ENCODE measurements at places on chromosomes 2 and 18. TPM values are rescaled to one million over a fixed set of nuclear protein-coding genes. Genes with fewer than 3 reads are reported as not detected.

DNA sequence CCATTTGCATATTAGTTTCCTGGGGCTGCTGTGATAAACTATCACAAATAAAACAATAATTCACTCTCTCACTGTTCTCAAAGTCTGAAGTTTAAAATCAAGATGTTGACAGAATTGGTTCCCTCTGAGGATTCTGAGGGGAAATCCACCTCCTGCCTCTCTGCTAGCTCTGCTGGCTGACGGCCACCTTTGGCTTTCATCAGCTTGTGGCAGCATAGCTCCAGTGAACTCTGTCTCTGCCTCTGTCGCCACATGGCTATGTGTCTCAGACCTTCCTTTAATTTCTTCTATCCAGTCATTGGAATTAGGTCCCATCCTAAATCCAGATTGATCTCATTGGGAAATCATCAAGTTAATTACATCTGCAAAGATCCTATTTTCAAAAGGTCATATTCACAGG, 38.9 kb upstream of the TRIM43 start:
- no peaks in the 10 kb centered on the region for H3K36me3 ChIP-seq
- DNase-seq = peak; percentile 10
- no peaks in the 10 kb centered on the region for H3K27me3 ChIP-seq
- H3K4me1 ChIP-seq = no peaks in the 10 kb centered on the region

Gene L3MBTL4
- polyA plus RNA-seq = 4.2 TPM

DNA sequence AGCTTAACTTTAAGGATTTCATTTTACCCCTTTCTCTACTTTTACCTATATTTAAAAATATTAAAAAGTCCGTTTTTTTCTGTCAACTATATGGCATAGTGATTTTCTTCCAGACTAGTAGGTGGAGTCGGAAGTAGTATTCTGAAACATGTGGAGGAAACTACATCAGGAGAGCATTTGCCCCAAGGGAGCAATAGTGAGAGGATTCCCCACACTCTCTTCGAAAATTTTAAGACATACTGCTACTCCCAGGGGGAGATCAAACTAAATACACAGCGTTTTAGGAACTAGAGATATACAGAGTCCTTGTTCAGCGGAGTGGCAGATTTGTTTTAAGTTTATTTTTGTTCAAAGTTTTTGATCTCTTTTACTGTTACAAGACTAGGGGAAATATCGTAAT, 40.6 kb downstream of the METAP1D start:
- no peak overlapping the region for H3K4me3 ChIP-seq
- no peak overlapping the region for H3K27ac ChIP-seq
- no peaks in the 10 kb centered on the region for H3K4me1 ChIP-seq

GRCh38 chr2:36262581-36262980, 93.0 kb upstream of the CRIM1 start:
- no peak overlapping the region for H3K4me3 ChIP-seq
- H3K27me3 ChIP-seq = no peaks in the 10 kb centered on the region
- no peak overlapping the region for H3K27ac ChIP-seq

GRCh38 chr2:44205169-44205568, 36.5 kb downstream of the PPM1B start:
- no peak overlapping the region for H3K27ac ChIP-seq

DNA sequence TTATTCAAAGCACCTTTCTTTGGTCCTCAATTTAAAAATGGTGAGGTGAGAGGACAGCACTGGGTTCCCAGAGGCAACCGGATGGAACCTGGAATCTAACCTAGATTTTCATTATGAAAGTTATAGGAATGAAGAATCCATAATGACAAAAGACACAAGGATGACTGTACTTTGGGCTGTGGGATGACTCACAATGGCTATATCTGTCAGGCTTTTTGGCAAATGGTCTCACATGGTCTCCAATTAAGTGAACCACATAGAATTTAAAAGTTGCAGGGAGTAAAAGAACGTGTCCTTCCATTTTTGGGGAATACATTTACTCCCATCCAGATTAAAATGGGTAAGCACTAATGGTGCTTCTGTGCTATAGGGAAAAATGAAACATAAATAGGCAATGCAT, 31.8 kb upstream of the LYPD1 start:
- no peak overlapping the region for H3K4me3 ChIP-seq
- H3K4me1 ChIP-seq = peaks cover 3% of the 10 kb centered on the region

DNA sequence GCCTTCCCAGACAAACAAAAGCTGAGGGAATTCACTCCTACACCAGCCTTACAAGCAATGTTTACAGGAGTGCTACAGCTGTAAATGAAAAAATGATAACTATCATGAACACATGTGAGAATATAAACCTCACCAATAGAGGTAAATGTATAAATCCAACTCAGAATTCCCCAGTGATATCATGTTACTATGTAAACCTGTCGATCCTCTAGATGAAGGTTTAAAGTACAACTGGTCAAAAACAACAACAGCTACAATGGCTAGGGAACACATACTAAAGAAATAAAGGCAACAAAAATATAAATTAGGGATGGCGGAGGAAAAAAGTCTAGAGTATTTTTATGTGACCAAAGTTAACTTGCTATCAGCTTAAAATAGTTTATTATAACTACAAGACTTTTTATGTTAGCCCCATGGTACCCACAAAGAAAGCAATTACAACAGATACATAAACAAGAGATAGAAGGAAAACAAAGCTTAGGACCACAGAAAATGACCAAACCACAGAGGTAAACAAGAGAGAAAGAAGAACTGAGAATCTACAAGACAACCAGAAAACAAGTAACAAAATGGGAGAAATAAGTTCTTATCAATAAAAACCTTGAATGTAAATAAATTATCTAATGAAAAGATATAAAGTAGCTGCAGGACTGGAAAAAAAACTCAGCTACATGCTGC, 8.3 kb downstream of the CERKL start:
- no peak for DNase-seq
- no peaks in the 10 kb centered on the region for H3K27me3 ChIP-seq
- H3K4me1 ChIP-seq = no peaks in the 10 kb centered on the region
- H3K4me3 ChIP-seq = no peak overlapping the region
- no peak overlapping the region for H3K27ac ChIP-seq
- H3K36me3 ChIP-seq = no peaks in the 10 kb centered on the region

GRCh38 chr2:236081171-236081570, 87.0 kb downstream of the GBX2 start:
- H3K4me1 ChIP-seq = peaks cover 14% of the 10 kb centered on the region
- H3K4me3 ChIP-seq = no peak overlapping the region

Gene TLX2
- polyA plus RNA-seq = 0.11 TPM
